ENCODE measurements at places on chromosomes 11 and 22.

DNA sequence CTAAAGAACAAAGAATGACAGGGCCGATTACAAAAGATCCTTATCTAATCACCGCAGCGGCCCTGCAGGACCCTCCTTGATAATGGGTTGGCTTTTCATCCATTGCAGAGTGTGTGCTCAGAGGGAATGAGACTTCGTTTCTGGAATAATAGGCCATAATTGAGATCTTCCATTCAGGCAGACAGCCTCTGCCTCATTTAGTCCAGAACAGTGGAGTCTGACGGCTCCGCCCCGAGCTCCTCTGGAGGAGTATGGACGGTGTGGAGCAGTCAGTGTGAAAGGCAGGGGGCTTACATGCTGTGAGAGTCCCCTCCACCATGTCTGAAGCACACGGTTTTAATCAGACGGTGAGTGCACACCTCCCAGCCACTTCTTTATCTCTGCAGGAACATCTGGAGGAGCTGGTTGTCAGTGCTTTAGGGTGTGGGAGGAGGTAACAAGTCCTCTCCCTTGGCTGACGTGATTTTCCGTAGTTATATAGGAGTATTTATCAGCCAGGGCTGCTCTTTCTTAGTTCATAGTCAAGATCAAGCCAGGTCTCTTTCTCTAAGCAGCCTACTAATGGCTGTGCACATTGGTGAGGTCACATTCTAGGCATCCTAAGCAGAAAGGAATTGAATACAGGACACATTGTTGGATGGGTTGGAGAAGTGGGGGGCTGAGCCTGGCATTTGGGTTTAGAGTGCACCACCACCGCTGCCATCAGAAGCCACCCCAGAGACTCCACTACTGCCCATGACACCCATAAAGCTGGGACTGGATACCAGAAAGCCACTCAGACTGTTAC lies 1477.9 kb downstream of the TBC1D22A start:
- DNase-seq = no peak

GRCh38 chr11:127639916-127640315 lies 639.3 kb upstream of the KIRREL3 start:
- DNase-seq = no peak

DNA sequence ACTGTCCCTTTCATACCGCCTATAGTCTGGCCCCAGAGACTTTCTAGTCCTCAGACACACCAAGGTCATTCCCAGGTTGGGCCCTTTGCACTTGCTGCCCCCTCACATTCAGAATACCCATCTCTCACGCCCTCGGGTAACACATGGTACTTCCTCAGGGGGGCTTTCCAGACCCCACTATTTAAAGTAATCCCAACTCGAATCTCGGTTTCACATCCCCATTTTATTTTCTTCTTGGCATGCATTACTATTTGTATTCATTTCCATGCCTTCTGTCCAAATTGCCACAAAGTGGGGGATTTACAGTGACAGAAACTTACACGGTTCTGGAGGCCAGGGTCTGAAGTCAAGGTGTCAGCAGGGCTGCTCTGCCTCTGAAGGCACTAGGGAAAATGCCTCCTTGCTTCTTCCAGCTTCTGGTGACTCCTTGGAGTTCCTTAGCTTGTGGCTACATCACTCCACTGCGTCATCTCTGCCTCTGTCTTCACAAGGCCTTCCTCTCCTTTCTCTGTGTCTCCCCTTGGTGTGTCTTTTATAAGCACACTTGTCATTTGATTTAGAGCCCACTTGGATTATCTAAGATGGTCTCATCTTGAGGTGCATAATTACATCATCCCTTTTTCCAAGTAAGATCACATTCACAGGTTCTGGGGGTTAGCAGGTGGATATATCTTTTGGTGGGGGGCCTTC lies 15.1 kb downstream of the RCN1 start:
- no peak for DNase-seq

GRCh38 chr11:69567951-69568808 lies 72.8 kb upstream of the CCND1 start:
- DNase-seq = no peak

DNA sequence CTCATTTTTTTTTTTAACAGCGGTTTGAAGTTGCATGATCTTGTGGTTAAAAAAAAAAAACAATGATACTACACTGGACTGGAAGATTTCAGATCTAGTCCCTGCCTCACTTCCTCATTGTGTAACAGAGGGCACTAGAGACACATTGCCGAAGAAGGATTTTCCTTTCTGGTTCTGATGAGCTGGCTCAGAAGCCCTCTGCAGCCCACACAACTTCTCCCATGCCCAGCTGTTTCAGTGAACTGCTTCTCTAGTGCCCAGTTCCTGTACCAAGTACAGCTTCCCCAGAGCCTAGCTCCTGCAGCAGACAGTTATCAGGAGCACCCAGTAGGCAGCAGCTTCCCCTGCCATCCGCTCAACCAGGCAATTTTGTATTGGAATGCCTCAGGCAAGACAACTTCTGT lies 29.5 kb upstream of the ANO5 start:
- no peak for DNase-seq

DNA sequence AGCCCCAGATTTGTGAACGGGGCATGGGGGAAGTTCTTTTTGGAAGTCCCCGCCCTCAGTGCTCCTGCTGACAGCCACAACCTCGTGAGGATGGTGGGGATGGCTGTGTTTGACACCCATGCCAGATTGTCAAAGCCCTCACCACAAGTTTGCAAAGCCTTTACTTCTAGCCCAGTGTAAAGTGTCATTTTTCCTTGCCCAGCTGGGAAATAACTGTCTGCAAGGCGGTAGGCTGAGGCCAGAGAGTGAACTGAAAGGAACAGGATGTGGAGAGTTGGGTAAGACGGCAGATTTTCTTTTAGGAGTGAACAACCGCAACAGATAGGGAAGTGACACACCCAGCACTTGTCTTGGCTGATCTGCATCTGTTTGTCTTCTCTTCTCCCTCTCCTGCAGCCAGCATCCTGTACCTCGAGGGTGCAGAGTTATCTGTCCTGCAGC lies 13.6 kb downstream of the IL17RA start:
- DNase-seq = no peak

DNA sequence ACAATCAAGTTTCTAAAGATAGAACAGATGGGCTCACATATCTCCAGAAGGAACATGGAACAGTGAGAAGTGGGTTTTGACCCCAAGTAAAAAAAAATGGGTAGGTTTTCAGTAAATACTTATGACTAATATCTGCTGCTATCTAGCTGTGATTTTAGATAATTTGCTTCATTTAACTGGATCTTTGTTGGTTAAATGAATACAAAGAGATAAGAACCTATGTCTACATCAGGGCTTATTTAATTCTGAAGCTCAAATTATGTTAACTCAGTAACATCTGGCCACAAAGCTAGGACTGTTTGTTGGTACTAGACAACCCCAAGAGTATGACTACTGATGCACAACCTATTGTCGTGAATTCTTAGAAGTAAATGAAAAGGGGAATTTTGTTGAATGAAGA lies 144.4 kb upstream of the SESN3 start:
- no peak for DNase-seq

GRCh38 chr11:2272946-2273280 lies 2.5 kb upstream of the ASCL2 start:
- no peak for DNase-seq

DNA sequence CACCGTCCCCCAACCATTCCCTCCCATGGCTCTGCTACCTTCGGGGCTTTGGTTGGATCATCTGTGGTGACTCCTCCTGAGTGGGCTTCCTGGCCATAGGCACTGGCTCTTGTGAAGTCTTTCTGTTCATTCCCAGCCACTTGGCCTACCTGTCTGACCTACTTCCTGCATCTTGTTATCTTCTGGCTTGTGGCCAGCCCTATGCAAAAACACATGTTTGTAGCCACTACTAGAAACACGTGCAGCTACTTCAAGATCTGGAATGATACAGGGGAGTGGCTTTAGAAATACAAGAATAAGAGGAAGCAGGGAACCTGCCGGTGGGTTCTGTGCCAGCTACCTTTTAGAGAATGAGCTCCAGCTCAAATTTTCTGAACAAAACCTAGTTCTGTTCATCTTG lies 20.9 kb downstream of the RCOR2 start:
- no peak for DNase-seq

DNA sequence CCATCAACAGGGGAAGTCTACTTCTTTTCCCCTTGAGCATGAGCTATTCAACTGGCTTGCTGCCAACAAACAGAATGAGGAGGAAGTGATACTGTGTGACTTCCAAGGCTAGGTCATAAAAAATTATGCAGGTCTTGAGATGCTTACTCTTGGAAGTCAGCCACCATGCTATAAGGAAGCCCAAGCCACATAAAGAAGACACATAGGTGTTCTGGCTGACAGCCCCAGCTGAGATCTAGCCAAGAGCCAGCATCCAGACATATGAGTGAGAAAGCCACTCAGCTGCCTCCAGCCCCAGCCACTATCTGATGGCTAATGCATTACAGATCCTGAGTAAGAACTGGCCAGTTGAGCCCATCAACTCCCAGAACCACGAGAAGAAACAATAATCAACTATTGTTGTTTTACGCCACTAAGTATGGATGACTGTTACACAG lies 31.0 kb upstream of the PPP2R1B start:
- DNase-seq = peak; percentile 67

DNA sequence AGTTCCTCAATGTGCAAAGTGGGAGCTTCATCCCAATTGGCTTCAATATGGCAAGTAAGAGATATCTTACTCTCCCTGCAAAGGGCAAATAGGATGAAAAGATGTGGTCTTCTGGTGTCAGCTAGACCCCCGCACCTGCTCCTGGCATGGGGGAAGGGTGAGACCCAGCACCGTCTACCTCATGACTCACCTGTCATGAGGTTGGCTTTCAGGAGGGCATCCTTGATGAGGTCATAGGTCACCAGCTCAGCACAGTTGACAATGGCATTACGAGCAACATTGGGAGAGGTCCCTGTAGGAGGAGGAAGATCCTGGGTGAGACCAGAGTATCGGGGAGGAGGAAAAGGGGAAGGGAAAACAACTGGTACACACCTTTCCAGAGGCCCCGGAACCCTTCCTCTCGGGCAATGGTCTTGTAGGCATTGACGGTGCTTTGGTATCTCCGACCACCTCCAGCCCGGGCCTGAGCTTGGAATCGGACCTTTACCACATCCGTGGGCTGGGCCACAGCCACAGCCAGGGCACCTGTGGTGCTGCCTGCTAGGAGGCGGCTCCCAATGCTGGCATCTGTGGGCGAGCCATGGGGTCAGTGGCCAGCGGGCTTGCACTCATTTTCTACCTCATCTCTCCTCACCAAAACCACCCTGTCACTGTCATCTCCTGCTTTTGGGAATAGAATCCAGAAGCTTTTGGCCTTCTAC lies 6.0 kb downstream of the UCP2 start:
- DNase-seq = no peak

- DNase-seq = peak; percentile 20
These were observed 11.3 kb downstream of the HTATIP2 start for GRCh38 chr11:20374741-20375300.

DNA sequence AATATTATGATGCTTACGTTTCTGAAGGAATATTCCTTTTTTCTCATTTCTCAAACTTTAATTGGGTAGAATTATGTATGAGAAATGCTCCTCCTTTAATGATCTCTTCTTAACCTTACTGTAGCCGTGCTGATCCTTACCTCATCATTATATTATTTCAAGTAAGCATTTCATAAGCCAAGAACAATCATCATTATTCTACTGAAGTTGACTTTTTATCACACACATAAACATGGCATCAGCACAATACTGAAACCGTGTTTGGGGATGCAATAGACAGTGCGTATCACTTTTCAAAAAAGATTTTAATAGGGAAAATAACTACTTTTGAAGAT lies 162.8 kb downstream of the ARHGAP42 start:
- peak; percentile 55 for DNase-seq

DNA sequence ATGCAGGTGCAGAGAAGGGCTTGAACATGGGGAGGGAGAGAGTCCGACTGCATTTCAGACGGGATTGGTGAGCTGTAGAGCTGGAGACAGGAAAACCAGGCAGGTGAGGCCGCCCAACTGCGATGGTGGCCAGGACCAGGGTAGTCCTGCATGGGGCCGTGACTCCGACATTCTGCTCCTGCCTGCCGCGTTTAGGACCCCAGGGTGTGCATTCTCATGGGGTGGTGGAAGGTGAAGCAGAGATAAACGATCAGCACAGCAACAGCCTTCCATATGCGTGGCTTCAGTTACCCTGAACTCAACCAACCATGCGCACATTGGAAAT lies 29.3 kb downstream of the SHANK2 start:
- no peak for DNase-seq

DNA sequence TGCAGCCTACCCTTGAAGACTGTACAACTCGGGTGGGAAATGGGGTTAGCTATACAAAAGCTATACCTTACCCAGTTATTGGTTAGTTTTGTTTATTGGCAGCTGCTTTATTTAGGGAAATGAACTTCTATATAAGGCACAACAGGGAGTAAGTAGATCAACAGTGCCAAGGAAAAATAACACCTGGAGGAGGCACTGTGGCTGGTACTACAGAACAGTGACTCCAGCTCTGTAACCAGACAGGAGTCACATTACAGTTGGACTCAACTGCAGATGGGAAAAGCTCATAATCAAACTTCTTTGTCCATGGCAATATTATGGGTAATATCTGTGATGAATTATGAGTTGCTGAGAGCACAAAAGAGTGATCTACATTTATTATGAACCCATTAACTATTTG lies 14.0 kb downstream of the P4HA3 start:
- DNase-seq = no peak

DNA sequence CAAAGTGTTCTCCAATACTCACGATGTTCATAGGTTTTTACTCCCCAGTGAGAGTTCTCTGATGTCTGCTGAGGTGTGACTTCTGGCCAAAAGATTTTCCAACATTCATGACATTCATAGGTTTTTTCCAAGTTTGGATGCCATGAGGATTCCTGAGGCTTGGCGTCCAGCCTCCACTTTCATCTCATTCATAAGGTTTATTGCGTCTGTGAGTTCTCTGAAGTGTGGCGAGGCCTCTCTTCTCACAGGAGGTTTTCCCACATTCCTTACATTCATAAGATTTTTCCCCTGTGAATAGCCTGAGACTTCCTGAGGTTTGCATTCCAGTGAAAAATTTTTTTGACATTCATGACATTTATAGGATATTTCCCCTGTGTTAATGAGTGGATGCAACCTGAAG lies 1014.1 kb downstream of the LRRC4C start:
- DNase-seq = no peak

GRCh38 chr11:19614370-19614940 lies 98.2 kb upstream of the NAV2 start:
- DNase-seq = no peak

- DNase-seq = no peak
These were observed 320.3 kb upstream of the ZC3H12C start for GRCh38 chr11:109772892-109773291.

DNA sequence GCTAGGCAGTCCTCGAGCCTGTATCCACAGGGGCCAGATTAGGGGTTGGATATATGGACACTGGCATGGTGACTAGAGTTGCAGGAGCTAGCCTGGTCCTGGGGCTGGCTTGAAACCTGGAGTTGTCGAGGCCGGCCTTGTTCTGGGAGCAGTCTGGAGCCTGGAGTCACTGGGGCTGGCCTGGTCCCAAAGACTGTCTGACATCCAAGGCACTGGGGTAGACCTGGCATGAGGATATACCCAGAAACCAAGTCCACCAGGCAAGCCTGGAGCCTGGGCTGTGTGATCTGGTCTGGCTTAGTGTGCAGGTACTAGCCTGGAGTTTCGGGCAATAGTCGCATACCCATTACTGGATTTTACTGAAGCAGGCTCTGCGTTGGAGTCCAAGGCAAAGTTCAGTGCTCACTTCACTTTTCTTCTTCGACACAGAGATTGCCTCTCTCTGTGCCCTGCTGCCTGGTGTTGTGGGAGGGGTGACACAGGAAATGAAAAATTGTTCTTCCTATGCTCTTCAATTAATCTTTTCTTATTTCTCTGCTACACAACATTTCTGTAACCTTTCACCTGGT lies 4.3 kb upstream of the GLYATL1 start:
- no peak for DNase-seq

- DNase-seq = no peak
These were observed 17.0 kb downstream of the CASP12 start for GRCh38 chr11:104881117-104881794.
